A549 treated with AZD2906 at 1 μM for 4 hours (cell line): ENCODE measurements at places on chromosomes 2 and 18. TPM values are rescaled to one million over a fixed set of nuclear protein-coding genes. Genes with fewer than 3 reads are reported as not detected.

The TRABD2A gene
- total RNA-seq: 10.5 to 15.5 TPM (median 13.2 TPM) in 5 replicates

The FOXD4L1 gene
- total RNA-seq: 0.20 to 0.57 TPM (median 0.35 TPM) in 5 replicates

The ANKRD30B gene
- not detected in 5 replicates for total RNA-seq

The LRP1B gene
- 0.01 TPM in 3 of 5 replicates, not detected in the others for total RNA-seq

The PROKR1 gene
- 0.01 TPM in 1 of 5 replicates, not detected in the others for total RNA-seq

The RAPGEF4 gene
- 0.16 to 0.35 TPM (median 0.18 TPM) in 5 replicates for total RNA-seq

The SPP2 gene
- not detected in 5 replicates for total RNA-seq

The ASXL3 gene
- total RNA-seq: not detected in 5 replicates

The PTPRN gene
- total RNA-seq: 0.95 to 1.5 TPM (median 1.3 TPM) in 5 replicates

The PDE11A gene
- total RNA-seq: 0.24 to 0.50 TPM (median 0.38 TPM) in 5 replicates

The PRKAG3 gene
- total RNA-seq: not detected in 5 replicates

The PLGLB1 gene
- total RNA-seq: 0.20 to 0.66 TPM (median 0.38 TPM) in 5 replicates

The TMEM150A gene
- total RNA-seq: 12.3 to 17.2 TPM (median 16.1 TPM) in 5 replicates

The GTF2A1L gene
- not detected in 5 replicates for total RNA-seq

The TLX2 gene
- 0.24 to 0.37 TPM (median 0.30 TPM) in 5 replicates for total RNA-seq

The VWC2L gene
- not detected in 5 replicates for total RNA-seq

The UGT1A4 gene
- 0.06 to 0.11 TPM (median 0.06 TPM) in 3 of 5 replicates, not detected in the others for total RNA-seq

The GATA6 gene
- total RNA-seq: 1.3 to 1.9 TPM (median 1.8 TPM) in 5 replicates

The SUPT7L gene
- total RNA-seq: 25.1 to 32.9 TPM (median 32.8 TPM) in 5 replicates

The THAP4 gene
- total RNA-seq: 60.4 to 82.6 TPM (median 76.5 TPM) in 5 replicates

The SLC4A5 gene
- total RNA-seq: 0.15 to 0.47 TPM (median 0.24 TPM) in 5 replicates

The CNGA3 gene
- total RNA-seq: 0.02 to 0.11 TPM (median 0.03 TPM) in 4 of 5 replicates, not detected in the other

The PLGLB2 gene
- 0.10 to 0.33 TPM (median 0.19 TPM) in 5 replicates for total RNA-seq

The UGT1A3 gene
- 0.05 to 0.09 TPM (median 0.07 TPM) in 4 of 5 replicates, not detected in the other for total RNA-seq

The CIDEA gene
- not detected in 5 replicates for total RNA-seq

The ST6GAL2 gene
- total RNA-seq: 9.5 to 16.9 TPM (median 13.1 TPM) in 5 replicates

The TFCP2L1 gene
- total RNA-seq: 23.4 to 29.7 TPM (median 25.7 TPM) in 5 replicates

The MFF gene
- 94.2 to 104 TPM (median 100 TPM) in 5 replicates for total RNA-seq

The AMER3 gene
- not detected in 5 replicates for total RNA-seq

The DAW1 gene
- 2.1 to 3.4 TPM (median 2.2 TPM) in 5 replicates for total RNA-seq

The UBE2E3 gene
- total RNA-seq: 69.9 to 82.8 TPM (median 70.8 TPM) in 5 replicates

The KIF5C gene
- total RNA-seq: 0.21 to 0.50 TPM (median 0.28 TPM) in 5 replicates

The TNFRSF11A gene
- 4.9 to 7.1 TPM (median 6.5 TPM) in 5 replicates for total RNA-seq

The CD28 gene
- not detected in 5 replicates for total RNA-seq

The FMNL2 gene
- 28.4 to 36.5 TPM (median 32.9 TPM) in 5 replicates for total RNA-seq

The WDFY1 gene
- 29.7 to 36.6 TPM (median 34.8 TPM) in 5 replicates for total RNA-seq

The CRIM1 gene
- total RNA-seq: 127 to 174 TPM (median 164 TPM) in 5 replicates

The GKN1 gene
- 0.37 to 0.77 TPM (median 0.66 TPM) in 5 replicates for total RNA-seq

The TCF4 gene
- total RNA-seq: 1.1 to 2.2 TPM (median 1.5 TPM) in 5 replicates

The VIL1 gene
- 0.16 to 0.36 TPM (median 0.28 TPM) in 5 replicates for total RNA-seq

The C1GALT1C1L gene
- 1.5 to 2.6 TPM (median 2.4 TPM) in 5 replicates for total RNA-seq

The LBX2 gene
- total RNA-seq: 3.2 to 4.3 TPM (median 3.8 TPM) in 5 replicates

The SOS1 gene
- 12.7 to 16.8 TPM (median 14.6 TPM) in 5 replicates for total RNA-seq

The LOXHD1 gene
- not detected in 5 replicates for total RNA-seq

The RFTN2 gene
- total RNA-seq: 0.06 to 0.13 TPM in 2 of 5 replicates, not detected in the others

The GALR1 gene
- total RNA-seq: not detected in 5 replicates

The RALB gene
- total RNA-seq: 54.3 to 74.4 TPM (median 58.6 TPM) in 5 replicates

The CACNB4 gene
- total RNA-seq: 0.04 to 0.14 TPM (median 0.10 TPM) in 5 replicates

The SAG gene
- total RNA-seq: not detected in 5 replicates

The CNTNAP5 gene
- total RNA-seq: not detected in 5 replicates

The KANSL3 gene
- 21.6 to 24.3 TPM (median 22.3 TPM) in 5 replicates for total RNA-seq

The HOXD3 gene
- total RNA-seq: 0.06 to 0.16 TPM (median 0.09 TPM) in 5 replicates

The BCL11A gene
- total RNA-seq: 0.01 to 0.11 TPM (median 0.09 TPM) in 5 replicates

The IL1RN gene
- total RNA-seq: 0.16 to 0.37 TPM (median 0.33 TPM) in 5 replicates

The PRSS56 gene
- total RNA-seq: 0.06 to 0.17 TPM (median 0.09 TPM) in 5 replicates

The CHRNG gene
- not detected in 5 replicates for total RNA-seq

The ADD2 gene
- 22.2 to 29.0 TPM (median 25.0 TPM) in 5 replicates for total RNA-seq

The COPS9 gene
- 254 to 314 TPM (median 286 TPM) in 5 replicates for total RNA-seq

The LIPG gene
- total RNA-seq: 0.13 to 0.55 TPM (median 0.17 TPM) in 5 replicates
